Cerebellar nuclear complex (tissue), 1 donor: ENCODE measurements at places on chromosomes 4 and X.

- no peak for DNase-seq
Measured at GRCh38 chr4:119162174-119162573, 26.5 kb downstream of the MYOZ2 start.

GRCh38 chr4:48642421-48643374 lies 137.4 kb downstream of the FRYL start:
- no peak for DNase-seq

- no peak for DNase-seq
Measured at GRCh38 chrX:49155900-49156837, 6.4 kb upstream of the MAGIX start.

GRCh38 chr4:14217401-14217800 lies 589.9 kb upstream of the BOD1L1 start:
- DNase-seq, result no peak

- no peak for DNase-seq
Measured at GRCh38 chrX:53479301-53479700, 45.1 kb upstream of the HSD17B10 start.
